Activated CD4-positive, alpha-beta T cell treated with anti-CD3 and anti-CD28 coated beads for 4 hours (primary cell): ENCODE measurements at places on chromosomes 13 and 19.

GRCh38 chr13:64527561-64527960, 2702.6 kb downstream of the PCDH9 start:
- no peak for DNase-seq

DNA sequence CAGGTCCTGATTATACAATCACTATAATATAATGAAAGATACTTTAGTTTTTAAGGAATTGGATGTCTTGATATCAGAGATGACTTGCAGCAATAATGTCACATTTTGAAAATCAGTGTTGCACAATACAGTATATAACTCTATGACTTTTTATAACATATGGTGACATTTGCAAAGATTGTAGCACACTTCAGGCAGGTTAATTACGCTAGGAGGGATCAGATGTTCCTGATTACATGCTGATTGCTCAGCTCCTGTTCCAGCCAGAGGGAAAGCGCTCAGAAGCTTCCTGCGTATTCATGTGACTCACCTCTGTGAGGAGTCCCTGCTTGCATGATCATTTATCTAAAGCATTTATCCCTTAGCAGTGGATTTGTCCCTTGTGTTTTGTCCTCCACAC, 265.6 kb downstream of the GPC5 start:
- no peak for DNase-seq

- no peak for DNase-seq
Measured at GRCh38 chr13:36612230-36612629, 61.6 kb upstream of the SERTM1 start.

DNA sequence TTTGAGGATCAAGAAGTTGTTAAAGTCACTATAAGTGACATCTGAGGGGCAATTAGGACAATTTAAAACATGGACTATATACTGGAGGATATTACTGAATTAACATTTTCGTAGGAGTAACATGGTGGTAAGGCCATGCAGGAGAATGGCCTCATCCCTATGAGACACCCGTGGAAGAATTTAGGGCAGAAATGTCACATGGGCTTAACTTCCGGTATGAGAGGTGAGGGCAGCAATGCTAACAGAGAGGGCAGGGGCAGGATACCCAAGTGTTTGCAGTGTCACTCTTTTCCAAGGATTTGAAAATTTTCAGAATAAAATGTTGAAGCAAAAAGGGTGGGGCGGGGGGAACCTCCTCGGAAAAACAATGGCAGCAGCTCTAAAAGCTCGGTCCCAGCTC, 23.6 kb downstream of the RANBP3 start:
- DNase-seq: no peak

- no peak for DNase-seq
Measured at GRCh38 chr13:44132710-44133109, 240.9 kb upstream of the SERP2 start.

DNA sequence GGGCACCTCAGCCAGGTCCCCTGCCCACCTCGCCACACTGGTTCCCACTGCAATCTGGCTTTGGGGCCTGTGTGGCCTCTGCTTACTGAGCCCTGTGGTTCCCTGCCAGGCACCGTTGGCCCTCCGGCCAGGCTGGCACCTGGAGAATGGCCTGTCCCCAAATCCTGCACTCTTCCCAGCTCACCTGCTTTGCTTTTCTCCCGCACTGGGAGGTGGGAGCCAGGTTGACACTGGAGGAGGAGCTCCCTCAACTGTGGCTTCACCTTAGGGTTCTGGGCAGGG, 97.0 kb downstream of the SCGB2B2 start:
- DNase-seq: no peak

GRCh38 chr13:71137101-71137500, 729.9 kb downstream of the DACH1 start:
- DNase-seq: no peak

DNA sequence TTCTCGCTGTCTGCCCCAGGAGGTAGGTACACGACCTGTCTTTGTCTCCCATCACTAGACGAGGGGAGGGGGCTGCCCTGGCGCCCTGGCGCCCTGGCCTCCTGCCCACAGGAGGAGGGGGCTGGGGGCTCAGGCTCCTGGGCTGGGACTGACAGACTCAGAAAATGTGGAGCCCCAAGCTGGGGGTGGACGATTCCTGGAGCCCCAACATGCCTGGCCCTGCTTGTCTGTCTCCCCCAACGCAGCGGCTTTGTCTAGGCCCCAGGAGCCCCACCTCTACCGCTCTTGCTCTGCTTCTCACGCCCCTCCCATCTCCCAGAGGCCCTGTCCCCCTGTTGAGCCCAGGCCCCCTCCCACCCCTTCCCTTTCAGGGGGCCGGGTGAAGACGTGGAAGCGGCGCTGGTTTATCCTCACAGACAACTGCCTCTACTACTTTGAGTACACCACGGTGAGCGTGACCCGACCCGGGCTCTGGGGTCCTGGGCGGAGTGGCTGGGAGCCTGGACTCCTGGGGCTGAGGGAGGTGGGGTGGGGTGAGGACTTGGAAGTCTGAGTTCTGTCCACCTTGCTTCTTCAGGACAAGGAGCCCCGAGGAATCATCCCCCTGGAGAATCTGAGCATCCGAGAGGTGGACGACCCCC, 8.6 kb downstream of the CYTH2 start:
- no peak for DNase-seq

GRCh38 chr13:35216131-35216530, 260.4 kb downstream of the MAB21L1 start:
- no peak for DNase-seq

DNA sequence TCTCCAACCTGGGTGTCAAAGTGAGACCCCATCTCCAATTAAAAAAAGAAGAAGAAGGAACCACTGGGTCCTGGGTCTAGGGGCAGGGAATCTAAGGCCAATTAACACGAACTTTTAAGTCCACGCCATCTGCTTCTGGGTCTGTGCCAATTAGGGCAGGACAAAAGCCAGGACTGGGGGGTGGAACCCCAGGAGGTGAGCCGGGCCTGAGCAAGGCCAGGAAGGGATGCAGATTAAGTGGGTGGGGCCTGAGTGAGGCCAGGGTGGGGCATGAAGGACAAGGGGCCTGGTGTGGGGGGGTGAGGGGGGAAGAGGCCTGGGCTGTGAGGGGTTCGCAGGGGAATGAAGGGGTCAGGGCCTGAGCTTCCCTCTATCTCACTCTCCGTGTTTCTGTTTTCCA, 26.3 kb upstream of the ZNF83 start:
- no peak for DNase-seq

DNA sequence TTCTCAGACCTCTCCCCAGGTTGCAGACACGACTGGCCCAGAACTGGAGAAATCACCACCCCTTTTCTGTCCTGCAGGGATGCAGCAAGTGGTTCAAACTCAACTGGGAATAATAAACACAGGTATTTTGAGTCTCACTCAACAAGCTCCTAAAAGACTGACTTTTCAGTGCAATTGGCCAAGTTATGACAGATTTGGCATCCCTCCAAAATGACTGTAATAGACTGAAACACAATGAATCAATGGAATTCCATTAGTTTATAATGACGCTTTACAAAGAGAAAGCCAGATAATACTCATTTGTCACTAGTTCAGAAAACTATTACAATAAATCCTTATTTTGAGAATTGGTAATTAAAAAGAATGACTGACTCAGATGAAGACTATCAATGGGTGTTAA, 38.1 kb downstream of the MIPEP start:
- no peak for DNase-seq

GRCh38 chr13:101059793-101060192, 356.5 kb downstream of the NALCN start:
- DNase-seq: no peak

DNA sequence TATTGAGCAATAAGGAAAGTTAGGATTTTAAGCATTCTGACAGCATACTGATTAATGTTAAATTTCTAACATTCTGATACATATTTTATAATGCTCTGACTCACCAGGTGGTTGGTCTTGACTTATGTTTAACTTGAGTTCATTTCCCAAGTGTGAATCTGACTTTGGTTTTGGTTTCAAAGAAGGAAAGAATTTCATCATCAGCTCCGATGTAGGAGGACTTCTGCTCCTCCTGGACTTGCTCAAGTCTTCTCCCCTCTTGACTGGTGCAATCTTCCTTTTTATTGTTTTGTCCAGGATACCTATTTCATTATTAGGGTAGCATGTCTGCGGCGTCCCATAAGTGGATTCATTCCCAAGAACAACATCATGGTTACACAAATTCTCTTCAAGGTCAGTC, 141.3 kb downstream of the RNF17 start:
- no peak for DNase-seq

DNA sequence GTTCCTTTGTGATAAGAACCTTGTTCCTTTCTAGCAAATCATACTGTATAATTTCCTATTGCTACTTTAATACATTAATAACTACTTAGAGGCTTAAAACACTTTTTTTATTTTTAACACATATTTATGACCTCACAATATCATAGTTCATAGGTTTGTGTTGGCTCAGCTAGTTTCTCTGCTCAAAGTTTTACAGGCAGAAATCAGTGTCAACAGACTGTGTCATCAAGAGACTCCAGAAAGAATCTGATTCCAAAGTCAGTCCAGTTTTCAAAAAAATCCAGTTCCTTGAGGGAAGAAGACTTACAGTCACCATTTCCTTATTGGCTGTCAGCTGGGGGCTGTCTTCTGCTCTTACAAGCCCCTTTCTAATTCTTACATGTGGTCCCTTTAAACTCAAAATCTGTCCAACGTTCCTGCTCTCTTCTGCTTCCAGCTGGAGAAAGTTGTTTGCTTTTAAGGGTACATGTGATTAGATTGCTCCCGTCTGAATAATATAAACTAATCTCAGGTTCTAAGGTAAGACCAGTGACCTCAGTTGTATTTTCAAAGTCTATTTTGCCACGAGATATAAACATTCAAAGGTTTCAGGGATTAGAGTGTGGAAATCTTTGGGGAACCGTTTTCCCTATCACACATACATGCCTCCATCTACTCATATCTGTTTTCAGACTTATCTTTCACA, 267.3 kb upstream of the SLITRK5 start:
- DNase-seq: no peak

DNA sequence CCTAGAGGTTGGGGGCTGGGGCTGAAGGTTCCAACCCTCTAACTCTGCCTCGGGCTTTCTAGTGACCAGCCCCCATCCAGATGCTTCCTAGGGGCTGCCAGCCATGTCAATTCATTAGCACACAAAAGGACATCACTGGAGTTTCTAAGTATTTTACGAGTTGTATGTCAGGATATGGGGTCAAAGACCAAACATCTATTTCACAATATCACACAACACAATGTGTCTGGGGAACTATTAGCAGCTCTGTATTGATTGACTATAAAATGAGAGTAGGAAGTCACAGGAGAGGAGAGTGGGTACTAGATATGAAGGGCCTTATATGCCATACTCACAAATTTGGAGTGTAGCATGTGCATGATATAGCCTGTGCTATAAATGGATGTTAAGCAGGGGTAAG, 42.1 kb downstream of the LPAR6 start:
- DNase-seq: no peak

- DNase-seq: no peak
Measured at GRCh38 chr13:59790626-59791025, 373.1 kb downstream of the DIAPH3 start.

GRCh38 chr13:112911285-112911701, 57.7 kb upstream of the MCF2L start:
- DNase-seq: no peak
